ENCODE measurements at places on chromosomes 13 and 19.

DNA sequence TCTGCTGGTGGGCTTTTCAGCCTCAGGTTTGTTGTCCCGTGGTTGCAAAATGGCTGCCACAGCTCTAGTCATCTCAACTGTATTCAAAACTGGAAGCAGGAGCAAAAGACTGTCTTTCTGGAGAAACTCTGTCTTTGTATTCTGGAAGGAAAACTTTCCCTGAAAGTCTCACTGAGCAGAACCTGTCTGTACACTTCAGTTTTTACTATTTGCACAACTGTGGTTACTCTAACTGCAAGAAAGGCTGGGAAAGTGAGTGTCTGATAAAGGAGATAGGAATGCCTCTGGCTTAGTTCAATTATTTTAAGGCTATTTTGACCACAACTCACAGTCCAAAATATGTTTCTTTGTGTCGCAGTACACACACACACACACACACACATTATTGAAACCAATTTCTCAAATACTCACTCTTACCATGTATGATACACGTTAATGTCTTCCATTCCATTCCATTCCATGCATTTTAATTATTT lies 49.7 kb upstream of the EHD2 start:
- DNase-seq = no peak

DNA sequence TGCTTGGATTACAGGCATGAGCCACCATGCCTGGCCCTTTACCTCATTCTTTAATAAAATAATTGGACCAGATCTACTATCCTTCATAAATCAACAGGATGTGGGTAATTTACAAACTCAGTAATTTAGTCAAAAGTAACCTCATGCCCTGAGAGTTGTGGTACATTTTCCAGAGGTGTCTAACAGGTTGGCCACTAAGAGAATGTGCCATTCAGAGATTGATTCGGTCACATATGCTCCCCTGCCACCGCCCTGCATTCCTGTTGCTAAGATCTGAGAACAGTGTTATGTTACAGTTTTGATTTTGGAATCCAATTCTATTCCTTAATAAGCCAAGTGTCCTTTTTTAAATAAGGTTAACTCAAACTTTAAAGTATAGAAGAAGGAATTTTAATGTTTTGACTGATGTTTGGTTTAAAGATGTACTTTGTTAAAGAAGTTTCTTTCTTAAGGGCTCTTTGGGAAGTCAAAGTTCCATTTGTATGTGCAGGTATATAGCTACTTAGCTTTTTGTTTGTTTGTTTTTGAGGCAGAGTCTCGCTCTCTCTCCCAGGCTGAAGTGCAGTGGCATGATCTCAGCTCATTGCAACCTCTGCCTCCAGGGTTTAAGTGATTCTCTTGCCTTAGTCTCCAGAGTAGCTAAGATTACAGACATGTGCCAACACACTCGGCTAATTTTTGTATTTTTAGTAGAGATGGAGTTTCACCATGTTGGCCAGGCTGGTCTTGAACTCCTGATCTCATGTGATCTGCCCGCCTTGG lies 29.2 kb downstream of the PHF11 start:
- DNase-seq = no peak

DNA sequence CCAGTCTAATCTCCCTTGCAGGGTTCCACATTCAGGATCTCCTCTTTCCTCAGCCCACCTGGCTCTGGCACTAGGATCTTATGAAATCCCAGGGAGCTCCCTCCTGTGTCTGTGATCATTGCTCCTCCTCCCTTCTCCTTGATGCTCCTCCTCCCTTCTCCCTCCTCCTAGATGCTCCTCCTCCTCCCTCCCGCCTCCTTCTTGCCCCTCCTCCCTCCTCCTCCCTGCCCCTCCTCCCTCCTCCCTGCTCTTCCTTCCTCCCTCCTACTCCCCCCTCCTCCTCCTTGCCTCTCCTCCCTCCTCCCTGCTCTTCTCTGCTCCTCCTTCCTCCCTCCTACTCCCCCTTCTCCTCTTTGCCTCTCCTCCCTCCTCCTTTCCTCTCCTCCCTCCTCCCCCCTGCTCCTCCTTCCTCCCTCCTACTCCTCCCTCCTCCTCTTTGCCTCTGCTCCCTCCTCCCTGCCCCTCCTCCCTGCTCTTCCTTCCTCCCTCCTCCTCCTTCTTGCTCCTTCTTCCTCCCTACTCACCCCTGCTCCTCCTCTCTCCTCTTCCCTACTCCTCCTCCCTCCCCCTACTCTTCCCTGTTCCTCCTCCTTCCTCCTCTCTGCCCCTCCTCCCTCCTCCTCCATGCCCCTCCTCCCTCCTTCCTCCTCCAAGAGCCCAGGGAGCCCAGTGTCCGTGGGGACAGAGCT lies 14.9 kb upstream of the ZBTB7A start:
- no peak for DNase-seq

- no peak for DNase-seq
Measured at GRCh38 chr19:49515767-49516166, 3.3 kb downstream of the FCGRT start.

GRCh38 chr13:32429433-32429909 lies 1.5 kb upstream of the N4BP2L1 start:
- no peak for DNase-seq

DNA sequence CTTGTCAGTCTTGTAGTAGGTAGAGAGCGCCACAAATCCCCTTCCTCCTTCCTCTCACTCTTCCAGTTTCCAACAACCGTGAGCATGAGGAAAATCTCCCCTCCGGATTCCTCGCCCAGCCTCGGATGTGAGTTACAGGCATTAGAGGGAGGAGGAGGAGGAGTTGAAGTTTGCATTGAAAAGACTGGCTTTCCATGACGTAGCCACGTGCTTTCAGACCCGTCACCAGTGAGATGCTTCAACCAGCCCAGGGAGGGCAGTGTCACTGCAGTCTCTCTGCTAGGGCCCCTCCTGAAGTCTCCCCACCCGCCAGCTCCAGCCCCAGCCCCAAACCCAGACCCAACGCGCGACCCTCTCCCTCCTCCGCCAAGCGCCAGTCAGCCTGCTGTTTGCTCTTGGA lies 442 bp upstream of the FGF14 start:
- peak; percentile 95 for DNase-seq

- no peak for DNase-seq
Measured at GRCh38 chr13:46402178-46402577, 15.1 kb upstream of the RUBCNL start.

DNA sequence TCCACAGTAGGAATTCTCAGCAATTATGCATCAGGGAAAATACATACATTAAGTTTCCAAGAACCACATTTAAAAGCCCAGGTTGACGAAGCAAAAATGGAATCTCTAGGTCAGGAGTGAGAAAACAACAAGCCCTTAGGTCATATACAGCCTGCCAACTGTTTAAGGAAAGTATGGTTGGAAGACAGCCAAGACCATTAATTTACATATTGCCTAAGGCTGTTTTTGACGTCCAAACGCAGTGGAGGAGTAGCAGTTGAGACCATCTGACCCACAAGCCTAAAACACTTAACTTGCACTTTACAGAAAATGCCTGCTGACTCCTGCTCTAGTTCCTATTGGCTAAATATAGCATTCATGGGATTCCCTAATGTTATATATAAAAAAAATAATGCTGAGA lies 299.0 kb downstream of the ITGBL1 start:
- DNase-seq = no peak

GRCh38 chr13:104949840-104950740 lies 1585.4 kb downstream of the EFNB2 start:
- DNase-seq = no peak

DNA sequence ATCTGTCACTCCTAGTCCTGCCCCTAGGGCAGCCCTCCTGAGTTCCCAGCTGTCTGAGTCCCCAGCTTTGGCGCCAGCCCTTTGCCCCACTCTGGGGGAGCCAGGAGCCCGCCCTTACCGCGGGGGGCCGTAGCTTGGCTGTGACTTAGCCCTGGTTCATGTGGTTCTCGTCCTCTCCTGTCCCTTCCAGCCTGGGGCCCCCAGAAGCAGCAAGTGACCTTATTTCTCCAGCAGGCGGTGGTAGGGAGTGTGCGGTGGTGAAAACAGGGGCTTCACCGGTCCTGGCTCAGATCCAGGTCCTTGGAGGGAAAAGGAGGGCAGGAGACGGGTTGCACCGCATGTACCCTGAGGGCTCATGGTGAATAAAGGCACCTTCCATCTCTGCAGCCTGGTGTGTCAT lies 7.9 kb downstream of the GIPC3 start:
- DNase-seq = no peak
